ENCODE measurements at places on chromosomes 16 and 17. TPM values are rescaled to one million over a fixed set of nuclear protein-coding genes. Genes with fewer than 3 reads are reported as not detected.

Gene OR4D2
- total RNA-seq = not detected

Gene COX6A2
- total RNA-seq = not detected

Gene ELOB
- 438 TPM for total RNA-seq

Gene PITPNM3
- total RNA-seq = 30.6 TPM

Gene YBX2
- total RNA-seq = 0.44 TPM

Gene ZNF689
- total RNA-seq = 6.1 TPM

Gene TMEM235
- total RNA-seq = not detected

Gene SPHK1
- 12.6 TPM for total RNA-seq

Gene ACSM3
- 2.3 TPM for total RNA-seq

Gene NCOR1
- 138 TPM for total RNA-seq

Gene XPO6
- 200 TPM for total RNA-seq

Gene SYCE1L
- total RNA-seq = 9.0 TPM

Gene SMG6
- total RNA-seq = 23.2 TPM

Gene SPATA2L
- total RNA-seq = 12.1 TPM

Gene KRT16
- 109 TPM for total RNA-seq

Gene NPW
- total RNA-seq = 4.9 TPM

Data from MCF 10A (cell line).